ENCODE measurements at places on chromosomes 3 and 15. TPM values are rescaled to one million over a fixed set of nuclear protein-coding genes. Genes with fewer than 3 reads are reported as not detected.

DNA sequence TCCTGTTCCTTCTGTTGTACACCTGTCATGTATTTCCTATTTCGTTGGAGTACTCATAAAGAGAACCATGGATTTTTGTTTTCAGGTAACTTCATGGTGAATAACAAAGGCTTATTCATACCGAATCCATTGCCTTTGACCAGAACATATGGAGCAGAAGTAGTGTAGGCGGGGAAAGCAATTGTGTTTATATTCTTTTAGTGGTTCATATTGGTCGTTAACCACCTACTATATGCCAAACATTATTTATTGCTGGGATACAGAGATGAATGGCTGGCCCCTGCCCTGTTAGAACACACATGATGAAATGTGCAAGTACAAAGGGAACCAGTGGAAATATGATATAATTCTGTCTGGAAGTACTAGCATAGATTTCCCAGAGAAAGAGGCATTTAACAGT lies 9.8 kb downstream of the RPUSD2 start:
- DNase-seq, result no peak

GRCh38 chr3:24496529-24497482 lies 2.2 kb upstream of the THRB start:
- DNase-seq, result peak; percentile 78

The SLC6A1 gene
- 0.77 TPM for total RNA-seq

GRCh38 chr15:96891046-96891445 lies 560.5 kb downstream of the NR2F2 start:
- DNase-seq, result no peak

GRCh38 chr3:42699511-42699971 lies 3.1 kb downstream of the HHATL start:
- no peak for DNase-seq

GRCh38 chr3:49248840-49249227 lies 28.2 kb downstream of the C3orf62 start:
- no peak for DNase-seq

DNA sequence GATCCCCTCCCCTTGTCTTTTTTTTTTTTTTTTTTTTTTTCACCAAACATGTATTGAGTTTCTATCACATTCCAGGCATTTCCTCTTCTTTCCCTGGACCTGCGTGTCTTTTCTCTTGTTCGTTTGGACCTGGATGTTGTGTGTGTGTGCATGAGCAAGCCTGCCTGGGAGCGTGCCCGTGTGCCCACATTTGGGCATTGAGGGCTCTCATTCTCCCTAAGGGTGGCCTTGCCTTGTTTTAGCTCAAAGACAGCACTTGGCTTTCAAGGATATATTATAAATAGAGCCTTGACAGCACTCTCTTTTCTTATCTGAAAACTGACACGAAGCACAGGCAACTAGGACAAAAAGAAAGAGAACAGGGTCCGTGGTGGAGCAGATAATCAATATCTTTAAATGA lies 39.0 kb upstream of the SLC25A26 start:
- DNase-seq, result peak; percentile 46

The ZBTB47 gene
- 118 TPM for total RNA-seq

The PPP1R14D gene
- not detected for total RNA-seq

GRCh38 chr3:25156626-25157025 lies 271.4 kb upstream of the RARB start:
- DNase-seq, result no peak

DNA sequence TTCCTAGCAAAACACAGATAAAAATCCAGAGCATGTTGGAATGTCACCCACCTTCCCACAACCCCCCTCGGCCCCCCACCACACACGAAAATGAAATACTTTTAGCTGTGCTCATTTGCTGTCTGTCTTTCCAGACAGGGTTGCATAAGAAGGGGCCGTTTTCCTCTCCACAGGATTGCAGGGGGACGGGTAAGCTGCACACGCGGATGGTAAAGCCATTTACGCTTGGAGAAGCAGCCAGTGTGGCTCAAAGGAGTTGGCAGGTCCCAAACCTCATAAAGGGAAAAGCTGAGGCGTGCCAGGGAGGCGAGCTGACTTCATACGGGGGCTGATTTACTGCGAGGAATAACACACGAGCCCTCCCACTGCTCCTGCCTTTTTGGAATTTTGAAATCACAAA lies 47.4 kb upstream of the ITGA11 start:
- peak; percentile 36 for DNase-seq

The C15orf62 gene
- total RNA-seq, result 0.30 TPM

The MUC4 gene
- total RNA-seq, result 0.11 TPM

The ST3GAL6 gene
- 52.5 TPM for total RNA-seq

DNA sequence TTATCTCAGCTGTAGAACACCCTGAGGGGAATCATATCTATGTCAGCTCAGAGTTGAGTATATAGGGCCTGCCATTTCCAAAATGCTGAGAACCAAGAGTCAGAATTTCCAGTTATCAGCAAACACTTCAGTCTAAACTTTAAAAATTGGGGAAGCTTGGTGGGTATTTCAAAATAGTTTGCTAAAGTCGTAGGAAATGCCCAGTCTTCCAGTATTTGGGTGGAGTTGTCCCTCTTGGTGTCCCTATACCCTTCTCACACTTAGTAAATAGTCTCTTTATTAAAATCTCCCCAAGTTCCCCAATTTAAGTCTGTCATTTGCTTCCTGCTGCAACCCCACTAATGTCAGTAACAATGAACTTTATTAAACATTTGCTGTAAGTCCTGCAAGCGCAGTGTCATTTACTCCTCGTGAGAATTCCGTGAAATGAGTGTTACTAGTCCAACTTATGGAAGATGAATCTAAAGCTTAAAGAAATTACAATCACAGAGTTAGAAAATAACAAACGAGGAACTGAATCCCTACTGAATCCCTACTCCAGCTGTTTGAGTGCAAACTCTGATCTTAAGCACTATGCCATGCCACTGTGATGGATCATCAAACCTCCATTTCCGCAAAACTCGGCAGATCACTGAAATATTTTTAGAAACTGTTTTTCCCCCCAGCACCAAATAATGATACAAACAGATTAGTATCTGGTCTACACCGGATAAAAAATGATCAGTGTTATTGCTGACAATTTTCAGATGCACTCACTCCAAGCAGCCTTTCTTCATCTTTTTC lies 341.7 kb upstream of the PROK2 start:
- no peak for DNase-seq

GRCh38 chr3:186938716-186939115 lies 8.4 kb downstream of the ST6GAL1 start:
- peak; percentile 51 for DNase-seq

DNA sequence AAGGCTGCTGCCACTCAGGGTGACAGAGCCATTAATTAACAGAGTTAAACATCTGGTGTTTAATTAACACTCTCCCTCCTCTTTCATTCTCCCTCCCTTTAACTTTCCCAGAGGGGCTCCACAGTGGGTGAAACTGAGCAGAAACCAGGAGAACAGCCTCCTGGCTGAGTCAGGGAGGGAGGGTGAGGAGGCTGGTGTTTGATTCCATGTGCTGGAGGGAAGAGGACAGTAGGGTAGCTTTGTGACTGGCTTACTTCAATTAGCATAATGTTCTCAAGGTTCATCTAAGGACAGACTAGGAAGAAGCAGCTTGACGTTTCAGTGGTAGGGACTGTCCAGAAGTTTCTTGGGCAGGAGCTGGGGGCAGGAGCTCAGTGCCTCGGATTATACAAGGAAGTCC lies 62.8 kb downstream of the SEMA5B start:
- no peak for DNase-seq

DNA sequence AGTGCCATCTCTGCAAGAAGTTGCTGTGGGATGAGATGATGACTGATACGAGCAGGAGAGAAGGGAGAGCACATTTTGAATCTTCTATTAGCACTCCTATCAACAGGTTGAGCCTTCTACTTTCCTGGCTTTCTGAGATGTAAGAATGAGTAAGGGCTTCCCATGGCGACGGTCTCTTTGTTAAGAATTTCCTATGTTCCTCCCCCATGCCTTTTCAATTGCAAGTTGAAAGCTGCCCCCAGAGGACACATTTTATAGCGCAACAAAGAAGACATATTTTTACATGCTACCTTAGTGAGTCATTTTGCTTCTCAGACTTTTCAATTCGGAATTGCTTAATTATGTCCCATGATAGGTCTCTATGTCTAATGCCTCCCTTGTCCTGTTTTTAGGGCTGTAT lies 71.3 kb upstream of the LRTM1 start:
- DNase-seq, result no peak

The TIPARP gene
- 27.2 TPM for total RNA-seq

- no peak for DNase-seq
Measured at GRCh38 chr15:42214600-42214999, 6.5 kb upstream of the VPS39 start.

DNA sequence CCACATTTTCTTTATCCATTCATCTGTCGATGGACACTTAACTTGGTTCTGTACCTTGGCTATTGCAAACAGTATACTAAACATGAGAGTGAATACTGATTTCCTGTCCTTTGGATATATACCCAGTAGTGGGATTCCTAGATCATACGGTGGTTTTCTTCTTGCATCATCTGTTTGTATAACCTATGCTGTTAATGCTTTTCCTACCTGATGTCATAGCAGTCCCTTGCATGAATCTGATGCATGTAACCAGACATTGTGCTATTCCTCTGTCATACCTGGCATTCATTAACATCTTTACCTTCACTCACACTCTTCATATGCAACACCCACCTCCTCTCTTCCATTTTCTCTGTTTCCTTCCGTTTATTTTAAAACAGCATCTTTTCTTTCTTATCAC lies 185.2 kb downstream of the KLHL25 start:
- DNase-seq, result no peak

DNA sequence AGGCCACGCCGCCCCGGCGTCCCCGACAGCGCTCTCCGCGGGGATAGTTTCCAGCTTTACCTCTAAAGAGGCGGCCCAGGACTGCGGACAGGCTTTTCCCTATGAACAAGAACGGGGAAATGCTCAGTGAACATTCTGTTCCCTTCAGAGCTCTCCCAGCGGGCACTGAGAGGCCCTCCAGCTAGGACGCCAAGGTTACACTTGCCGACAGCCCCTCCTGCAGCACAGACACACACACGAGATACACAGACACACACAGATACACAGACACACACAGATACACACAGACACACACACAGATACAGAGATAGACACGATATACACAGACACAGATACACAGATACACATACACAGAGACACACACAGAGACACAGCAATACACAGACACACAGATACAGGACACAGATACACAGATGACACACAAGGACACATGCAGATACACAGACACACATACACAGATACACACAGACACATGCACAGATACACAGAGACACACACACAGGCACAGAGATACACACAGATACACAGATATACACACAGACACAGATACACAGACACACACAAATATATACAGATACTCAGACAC lies 533 bp upstream of the OCA2 start:
- DNase-seq, result no peak

The CLPX gene
- 52.5 TPM for total RNA-seq

DNA sequence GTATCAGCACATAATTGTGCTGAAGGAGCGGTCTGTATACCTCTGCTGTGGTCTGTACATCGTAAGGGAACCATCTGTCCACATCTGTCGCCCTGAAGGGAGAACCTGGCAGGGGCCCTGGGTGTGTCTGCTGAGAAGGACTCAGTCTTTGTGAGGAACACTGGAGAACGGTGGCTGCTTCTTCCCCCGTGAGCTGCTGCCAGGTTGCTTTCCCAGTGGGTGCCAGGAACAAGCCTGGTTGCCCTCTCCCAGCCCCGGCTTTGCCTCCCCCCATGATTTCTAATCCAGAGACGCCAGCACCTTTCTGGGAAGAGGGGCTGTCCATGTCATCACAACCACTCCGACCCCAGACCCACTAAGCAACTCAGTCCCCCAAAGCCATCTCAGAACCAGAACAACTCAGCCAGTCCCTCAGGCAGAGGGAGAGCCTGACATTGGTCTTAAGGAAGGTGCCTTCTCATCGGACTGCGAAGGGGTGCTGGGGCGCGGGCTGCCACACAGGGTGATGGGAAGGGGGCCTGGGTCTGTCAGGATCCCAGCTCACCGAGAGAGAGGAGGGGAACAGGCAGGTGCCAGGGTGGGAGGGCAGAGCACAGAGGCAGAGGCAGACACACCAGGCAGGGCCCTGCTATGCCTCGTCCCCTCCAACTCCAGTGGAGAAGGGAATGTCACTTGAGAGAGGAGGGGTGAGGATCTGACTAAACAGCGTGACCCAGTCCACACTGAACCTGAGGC lies 8.5 kb downstream of the TNK2 start:
- DNase-seq, result no peak

GRCh38 chr3:76300746-76301145 lies 515.4 kb upstream of the ZNF717 start:
- no peak for DNase-seq

The SLC7A14 gene
- not detected for total RNA-seq

DNA sequence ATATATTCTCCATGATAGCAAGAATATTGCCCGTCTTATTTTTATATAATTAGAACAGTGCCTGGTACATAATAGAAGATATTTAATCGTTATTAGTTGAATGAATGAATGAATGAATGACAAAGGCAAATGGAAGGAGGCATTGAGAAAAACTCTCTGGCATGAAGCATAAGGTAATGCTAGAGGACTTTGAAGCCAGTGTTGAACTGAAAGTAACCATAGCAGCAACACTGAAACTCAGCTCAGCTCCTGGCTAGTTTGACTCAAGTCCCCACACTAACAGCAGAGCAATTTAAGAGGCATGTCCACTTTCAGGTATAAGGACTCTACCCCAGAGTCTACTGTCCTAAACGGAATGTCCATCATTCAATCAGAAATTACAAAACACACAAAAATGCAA lies 227.0 kb downstream of the CPNE4 start:
- DNase-seq, result no peak

- DNase-seq, result peak; percentile 86
Measured at GRCh38 chr3:16174389-16174788, at the start of gene GALNT15. Gene GALNT15, plus strand, starts transcription at chr3:16174680. Its CDS starts 472 bp downstream, at chr3:16175152.

- no peak for DNase-seq
Measured at GRCh38 chr3:4712109-4712508, 219.0 kb downstream of the ITPR1 start.

DNA sequence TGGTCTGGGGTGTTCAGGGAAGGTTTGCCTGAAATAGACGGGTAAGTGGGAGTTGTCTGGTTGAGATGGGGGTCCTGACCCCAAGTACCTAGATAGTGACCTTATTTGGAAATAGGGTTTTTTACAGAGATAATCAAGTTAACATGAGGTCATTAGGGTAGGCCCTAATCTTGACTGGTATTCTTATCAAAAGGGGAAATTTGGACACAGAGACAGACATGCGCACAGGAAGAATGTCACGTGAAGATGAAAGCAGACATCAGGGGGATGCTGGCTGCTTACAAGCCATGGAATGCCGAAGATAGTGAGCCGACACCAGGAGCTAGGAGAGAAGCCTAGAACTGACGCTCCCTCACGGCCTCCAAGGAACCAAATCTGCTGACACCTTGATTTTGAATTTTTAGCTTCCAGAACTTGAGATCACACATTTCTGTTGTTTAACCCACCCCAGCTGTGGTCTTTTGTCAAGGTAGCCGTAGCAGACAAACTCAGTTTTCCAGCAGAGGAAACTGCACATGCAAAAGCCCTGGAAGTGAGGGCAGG lies 17.1 kb downstream of the BHLHE40 start:
- DNase-seq, result no peak

DNA sequence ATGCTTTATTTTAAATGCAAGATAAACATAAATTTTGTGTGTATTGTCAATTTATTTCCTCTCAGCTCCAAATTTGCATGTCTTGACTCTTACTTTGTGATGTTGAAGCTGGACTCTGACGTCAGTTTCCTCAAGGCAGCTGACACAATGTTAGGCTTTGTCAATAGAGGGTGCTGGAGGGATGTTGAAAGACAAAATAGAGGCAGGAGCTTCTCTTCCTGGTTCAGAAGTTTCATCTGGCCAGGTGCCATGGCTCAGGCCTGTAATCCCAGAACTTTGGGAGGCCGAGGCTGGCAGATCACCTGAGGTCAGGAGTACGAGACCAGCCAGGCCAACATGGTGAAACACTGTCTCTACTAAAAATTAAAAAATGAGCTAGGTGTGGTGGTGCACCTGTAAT lies 408.6 kb downstream of the GBE1 start:
- no peak for DNase-seq

Measured in left ventricle myocardium inferior (tissue), 1 donor.